CD4-positive, alpha-beta T cell treated with Interleukin-6 for 4 hours (primary cell): ENCODE measurements at places on chromosomes 5 and 9.
A peak's percentile ranks its signal among the peaks of the same experiment; 100 is the strongest.

GRCh38 chr9:75108571-75108970 is 20.3 kb downstream of the OSTF1 start:
- DNase-seq, result peak; percentile 36

DNA sequence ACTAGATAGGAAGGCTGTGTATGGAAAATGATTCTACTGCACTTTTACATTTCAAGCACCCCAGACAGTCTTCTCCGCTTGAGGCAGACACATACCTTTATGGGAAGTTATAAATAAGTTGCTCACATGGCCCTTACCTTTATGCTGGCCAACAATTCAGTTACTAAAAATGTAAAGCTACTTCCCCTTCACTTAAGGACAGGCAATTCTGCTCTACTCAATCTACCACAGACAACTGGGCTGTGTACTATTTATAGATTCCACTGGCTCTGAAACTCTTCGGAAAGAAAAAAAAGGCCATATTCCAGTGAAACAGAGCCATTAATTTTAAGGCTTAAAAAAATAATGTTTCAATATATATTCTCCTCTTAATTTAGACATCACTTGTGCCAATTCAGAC is 59.4 kb downstream of the ELAVL2 start:
- DNase-seq, result no peak

DNA sequence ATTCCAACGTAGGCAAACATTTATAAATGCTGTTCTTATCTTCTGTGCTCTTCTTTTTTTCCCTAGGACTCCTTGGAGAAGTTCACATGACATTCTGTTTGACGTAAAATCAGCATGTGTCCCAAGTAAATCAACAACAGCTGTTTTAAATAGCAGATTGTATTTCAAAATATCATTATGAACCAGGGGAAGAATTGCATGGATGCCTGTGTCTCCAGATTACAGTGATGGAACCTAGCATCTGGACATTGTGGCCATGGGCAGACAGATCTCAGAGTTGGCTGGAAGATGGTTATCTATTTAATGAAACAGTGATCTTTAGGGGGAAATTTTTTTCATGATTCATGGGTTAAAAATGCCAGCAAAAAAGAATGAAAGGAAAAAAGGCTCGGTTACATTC is 222.0 kb downstream of the MAN2A1 start:
- DNase-seq, result no peak

- peak; percentile 27 for DNase-seq
These were observed 1.1 kb downstream of the DIAPH1 start for GRCh38 chr5:141617682-141618029.

DNA sequence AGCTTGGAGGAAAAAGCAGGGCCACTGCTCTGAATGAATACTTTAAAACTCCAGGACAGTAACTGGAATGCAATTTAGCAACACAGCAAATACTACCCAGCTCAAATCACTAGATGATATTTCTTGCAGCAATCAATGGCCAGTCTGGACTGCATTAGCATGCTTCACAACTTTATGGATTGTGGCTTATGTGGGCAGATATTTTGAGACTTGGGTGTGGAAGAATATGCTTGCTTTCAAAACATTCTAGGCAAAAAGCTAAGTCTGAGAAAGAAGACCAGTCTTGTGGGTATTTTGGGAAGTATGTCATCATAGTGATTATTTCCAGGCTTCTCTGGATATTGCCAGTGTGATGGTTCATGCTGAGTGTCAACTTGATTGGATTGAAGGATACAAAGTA is 3.1 kb downstream of the RANBP3L start:
- no peak for DNase-seq

DNA sequence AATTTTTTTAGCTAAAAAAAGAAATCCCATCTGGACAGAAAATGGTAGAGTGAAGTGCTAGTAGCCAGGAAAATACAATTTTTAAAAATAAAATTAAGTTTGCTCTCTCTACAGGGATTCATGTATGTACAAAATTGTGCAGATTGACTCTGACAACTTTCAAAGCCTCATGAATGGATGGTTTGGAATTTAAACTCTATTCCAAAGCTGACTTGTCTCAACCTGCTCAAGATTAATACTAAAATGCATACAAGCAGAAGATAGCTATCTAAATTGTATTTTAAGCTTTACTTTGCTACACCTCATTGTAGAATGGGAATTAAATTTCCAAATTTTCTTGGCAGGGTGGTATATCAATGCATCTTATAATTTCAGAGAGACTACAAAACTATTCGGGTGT is 257.6 kb downstream of the RFX3 start:
- DNase-seq, result no peak

- no peak for DNase-seq
These were observed 42.8 kb upstream of the PDE8B start for GRCh38 chr5:77167695-77168121.

DNA sequence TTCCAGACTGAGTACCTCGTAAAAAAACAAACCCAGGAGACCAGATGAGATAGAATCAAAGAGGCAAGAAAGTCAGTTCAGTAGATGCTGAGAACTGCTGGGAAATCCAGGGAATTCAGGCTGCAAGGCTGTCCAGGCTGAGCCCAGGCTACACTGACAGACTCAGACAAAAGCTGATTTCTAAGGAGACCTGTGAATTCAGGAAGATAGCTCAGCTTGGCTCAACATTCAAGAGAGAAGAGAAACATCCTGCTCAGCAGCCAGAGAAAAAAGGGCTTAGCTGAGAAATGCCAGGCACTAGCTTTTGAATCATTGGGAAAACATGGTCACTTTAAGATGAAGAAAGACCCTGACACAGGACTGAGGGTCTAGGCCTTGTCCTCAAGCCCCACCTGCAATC is 118.2 kb upstream of the SLC44A1 start:
- DNase-seq, result no peak
